Germinal center (tissue), 1 donor: ENCODE measurements at places on chromosomes 5 and 9.
A peak's percentile ranks its signal among the peaks of the same experiment; 100 is the strongest.

GRCh38 chr5:142924135-142924883, 154.1 kb downstream of the ARHGAP26 start:
- DNase-seq = no peak

GRCh38 chr5:179344431-179345182, 654 bp downstream of the ADAMTS2 start:
- DNase-seq = no peak

- no peak for DNase-seq
These were observed 94.9 kb upstream of the DAB2 start for GRCh38 chr5:39519566-39520231.

GRCh38 chr9:129557192-129558036, 63.5 kb downstream of the C9orf50 start:
- no peak for DNase-seq

DNA sequence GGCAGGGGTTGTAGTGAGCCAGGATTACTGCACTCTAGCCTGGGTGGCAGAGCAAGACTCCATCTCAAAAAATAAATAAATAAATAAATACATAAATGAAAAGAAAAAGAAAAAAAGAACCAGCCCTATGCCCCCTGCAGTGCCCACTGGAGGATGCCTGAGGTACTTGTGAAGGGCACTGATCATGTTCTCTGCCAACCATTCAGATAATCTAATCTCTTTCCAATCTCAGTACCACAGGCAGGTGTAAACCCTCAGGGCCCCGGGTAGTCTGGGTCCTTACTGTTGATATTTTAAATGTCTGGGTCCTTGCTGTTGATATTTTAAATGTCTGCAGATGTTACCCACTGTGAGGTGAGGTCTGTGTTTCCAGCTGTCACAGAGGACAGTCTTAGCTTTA, 321.8 kb upstream of the ADCY2 start:
- no peak for DNase-seq

- DNase-seq = peak; percentile 35
These were observed 175.9 kb downstream of the MAN2A1 start for GRCh38 chr5:109865637-109866036.

DNA sequence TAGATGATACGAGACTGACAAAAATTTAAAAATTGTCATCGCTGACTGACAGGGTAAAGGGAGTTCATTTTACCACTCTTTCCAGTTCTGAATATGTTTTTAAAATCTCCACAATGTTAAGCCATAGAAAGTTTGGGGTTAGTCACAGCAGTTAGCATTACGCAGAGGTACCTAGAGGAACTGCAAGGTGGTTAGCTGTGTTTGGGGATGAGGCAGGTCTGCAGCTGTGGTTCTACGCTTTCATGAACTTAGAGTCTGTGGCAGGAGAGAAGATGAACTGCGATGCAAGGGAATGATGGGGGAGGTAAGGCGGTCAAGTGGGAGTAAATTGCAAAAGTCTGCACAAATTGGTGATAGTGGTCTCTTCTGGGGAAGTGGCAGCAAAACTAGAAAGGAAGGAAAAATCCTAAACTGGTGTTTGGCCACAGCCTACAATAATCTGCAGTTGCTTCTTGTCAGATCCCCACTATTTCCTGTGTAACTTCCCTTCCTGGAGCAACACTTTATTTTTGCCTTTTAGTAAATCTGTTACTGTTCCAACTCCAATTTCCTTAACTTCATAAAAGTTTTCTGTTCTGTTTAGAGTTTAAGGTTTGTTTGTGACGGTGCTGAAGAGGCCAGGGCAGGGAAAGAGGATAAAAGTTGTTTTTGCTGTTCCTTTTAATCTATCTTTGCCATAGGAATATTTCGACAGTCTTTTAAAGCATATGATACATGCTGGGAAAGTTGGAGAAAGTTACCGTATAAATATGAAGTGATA, 38.6 kb upstream of the SNX2 start:
- no peak for DNase-seq

DNA sequence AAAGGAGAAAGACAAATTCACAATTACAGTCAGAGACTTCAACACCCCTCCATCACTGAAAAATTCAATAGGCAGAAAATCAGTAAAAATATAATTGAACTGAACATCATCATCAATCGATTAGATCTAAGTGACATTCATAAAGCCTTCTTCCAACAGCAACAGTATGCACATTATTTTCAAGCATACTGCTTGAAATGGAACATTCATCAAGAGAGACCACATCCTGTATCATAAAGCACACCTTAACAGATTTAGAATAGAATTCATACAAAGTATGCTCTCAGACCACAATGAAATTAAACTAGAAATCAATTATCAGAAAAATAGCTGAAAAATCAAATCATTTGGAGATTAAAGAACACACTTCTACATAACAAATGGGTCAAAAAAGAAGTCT, 39.1 kb downstream of the ERMP1 start:
- DNase-seq = no peak

- DNase-seq = no peak
These were observed 28.3 kb downstream of the BARHL1 start for GRCh38 chr9:132610661-132611060.
